ENCODE measurements at places on chromosomes 13 and 19. TPM values are rescaled to one million over a fixed set of nuclear protein-coding genes. Genes with fewer than 3 reads are reported as not detected.
A peak's percentile ranks its signal among the peaks of the same experiment; 100 is the strongest.

- DNase-seq, result peak; percentile 42
Observed at GRCh38 chr13:108060111-108060510, 155.2 kb downstream of the LIG4 start.

Gene IL27RA
- total RNA-seq, result 12.0 TPM

Gene FAM124A
- 41.2 TPM for total RNA-seq

GRCh38 chr13:90105849-90106496, 1241.5 kb upstream of the MIR17HG start:
- DNase-seq, result no peak

Gene HS6ST3
- 1.3 TPM for total RNA-seq

DNA sequence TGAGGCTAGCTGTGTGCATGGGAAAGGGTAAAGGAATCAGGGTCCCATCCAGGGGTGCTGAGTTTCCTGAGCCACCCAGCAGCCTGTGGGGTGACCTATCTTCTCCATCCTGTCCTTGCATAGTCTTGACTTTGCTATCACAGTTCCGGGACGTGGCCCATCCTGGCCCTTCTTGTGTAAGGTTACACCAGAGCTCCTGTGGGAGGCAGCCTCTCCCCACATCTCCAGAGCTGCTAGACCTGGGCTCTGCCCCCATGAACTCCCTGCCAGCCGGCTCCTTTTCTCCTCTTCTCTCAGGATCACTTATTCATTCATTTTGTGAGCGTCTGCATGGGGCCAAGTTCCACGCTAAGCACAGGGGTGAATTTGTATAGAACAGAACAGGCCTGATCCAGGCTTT, 238.9 kb downstream of the TSHZ3 start:
- DNase-seq, result peak; percentile 57

DNA sequence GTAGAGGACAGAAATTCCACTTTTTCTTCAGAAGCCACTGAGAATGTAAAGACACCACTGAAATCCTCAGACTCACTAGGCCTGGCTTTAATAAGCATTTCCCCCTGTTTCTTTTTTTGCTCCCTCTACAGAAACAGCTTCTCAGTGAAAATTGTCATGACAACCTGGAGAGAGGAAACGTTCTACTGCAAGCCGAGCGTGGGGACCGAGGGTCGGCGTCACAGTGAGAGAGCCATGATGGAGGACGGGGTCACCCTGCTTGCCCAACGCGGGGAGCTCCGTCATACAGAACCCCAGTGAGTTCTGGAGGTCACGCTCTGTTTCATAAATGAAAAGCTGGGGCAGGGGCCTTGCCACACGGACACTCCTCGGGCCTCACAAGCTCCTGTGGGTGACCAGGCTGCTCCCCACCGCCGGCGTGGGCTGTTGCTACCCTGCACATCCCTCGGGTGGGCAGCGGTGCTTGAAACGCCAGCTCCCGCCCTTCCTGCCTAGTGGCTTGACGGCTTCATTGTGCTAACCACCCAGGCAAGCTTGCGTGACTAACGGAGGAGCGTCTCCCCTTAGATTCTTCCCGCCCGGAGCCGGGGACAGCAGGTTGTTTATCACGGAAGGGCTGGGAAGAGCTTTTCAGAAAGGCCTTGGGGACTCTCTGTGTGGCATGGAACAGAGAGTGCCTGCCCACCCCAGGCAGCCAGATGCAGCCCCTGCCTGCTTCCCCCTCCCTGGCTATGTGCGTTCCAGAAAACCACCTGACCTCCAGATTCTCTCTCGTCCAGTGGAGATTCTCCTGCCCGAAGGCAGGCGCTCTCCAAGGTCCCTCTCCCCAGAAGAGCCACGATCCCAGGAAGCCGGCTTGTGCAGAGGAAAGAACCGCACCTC, 153.6 kb downstream of the KATNAL1 start:
- peak; percentile 25 for DNase-seq

GRCh38 chr19:48244281-48244680, 11.4 kb downstream of the CARD8 start:
- DNase-seq, result no peak

Gene SH2D3A
- total RNA-seq, result 26.7 TPM

Gene AP1M2
- total RNA-seq, result 127 TPM

Gene PTPRH
- total RNA-seq, result 0.63 TPM

- DNase-seq, result no peak
Observed at GRCh38 chr19:29001597-29002245, 211.2 kb downstream of the UQCRFS1 start.

Gene IZUMO2
- 3.5 TPM for total RNA-seq

Gene WDR87
- not detected for total RNA-seq

Gene RPL28
- total RNA-seq, result 2,837 TPM

DNA sequence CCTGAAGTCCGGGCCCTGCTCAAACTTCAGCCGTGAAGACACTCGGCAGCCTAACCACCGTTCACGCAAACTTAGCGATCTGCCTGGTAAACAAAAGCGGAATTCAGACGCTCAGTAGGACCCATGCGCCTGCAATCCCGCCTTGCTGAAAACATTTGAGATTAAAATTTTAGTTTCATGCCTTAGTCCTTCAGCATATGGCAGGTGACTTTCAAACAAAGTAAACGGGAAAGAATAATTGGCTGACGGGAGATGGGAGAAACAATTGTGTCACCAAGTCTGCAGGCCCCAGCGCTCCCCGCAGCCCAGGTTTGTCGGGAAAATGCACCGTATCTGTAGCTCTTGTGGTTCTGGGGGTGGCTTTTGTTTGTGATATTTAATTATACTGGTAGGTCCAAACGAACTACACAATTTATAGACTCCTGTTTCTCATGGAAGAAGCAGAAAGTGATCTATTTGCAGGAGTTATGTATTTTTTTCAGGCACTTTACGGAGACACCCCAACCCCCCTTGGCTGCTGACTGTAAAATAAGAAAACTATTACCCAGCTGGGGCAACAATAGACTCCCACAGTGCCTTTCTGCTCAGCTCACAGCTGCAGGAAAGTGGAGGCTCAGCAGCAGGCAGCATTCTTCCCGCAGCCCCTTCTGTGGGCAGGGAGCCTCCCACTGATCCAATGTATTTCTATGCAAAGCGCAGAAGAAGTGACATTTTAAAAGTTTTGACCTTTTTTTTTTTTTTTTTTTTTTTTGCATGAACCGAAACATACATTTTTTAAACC, 94.8 kb downstream of the SOX1 start:
- peak; percentile 69 for DNase-seq

GRCh38 chr19:16030964-16031871, 45.1 kb upstream of the TPM4 start:
- no peak for DNase-seq

DNA sequence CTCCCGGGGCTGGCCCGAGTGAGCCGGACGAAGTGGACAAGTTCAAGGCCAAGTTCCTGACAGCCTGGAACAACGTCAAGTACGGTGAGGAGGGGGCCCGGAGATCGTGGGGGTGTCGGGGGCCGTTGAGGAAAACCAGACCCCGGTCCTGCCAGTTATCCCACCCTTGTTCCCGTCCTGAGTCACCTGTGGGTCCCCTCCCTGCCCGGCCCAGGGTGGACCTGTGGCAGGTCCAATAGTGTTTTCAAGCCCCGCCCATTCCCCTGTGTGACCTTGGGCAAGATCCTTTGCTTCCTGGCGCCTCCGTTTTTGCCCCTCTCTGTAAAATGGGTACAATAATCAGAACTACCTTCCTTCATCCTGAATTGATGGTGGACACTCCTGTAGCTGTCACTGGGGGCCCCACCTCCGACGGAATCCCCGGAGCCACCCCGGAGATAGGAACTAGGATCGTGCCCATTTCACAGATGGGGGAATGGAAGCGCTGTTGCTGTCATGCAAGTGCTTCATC, 593 bp downstream of the ATG4D start:
- DNase-seq, result no peak

GRCh38 chr19:49272204-49272603, 52.8 kb downstream of the SLC6A16 start:
- no peak for DNase-seq

Gene FFAR1
- total RNA-seq, result not detected

- no peak for DNase-seq
Observed at GRCh38 chr13:98570929-98571372, 6.0 kb downstream of the STK24 start.
